Jurkat, Clone E6-1 (cell line): ENCODE measurements at places on chromosomes 4 and X.

GRCh38 chr4:185054886-185055285, 36.6 kb downstream of the HELT start:
- no peak for DNase-seq

GRCh38 chr4:28443371-28443770, 1582.7 kb downstream of the STIM2 start:
- no peak for DNase-seq

GRCh38 chr4:138864961-138865720, 150.4 kb upstream of the NOCT start:
- peak; percentile 17 for DNase-seq

- DNase-seq, result no peak
Observed at GRCh38 chrX:79604364-79604763, 237.2 kb upstream of the ITM2A start.

DNA sequence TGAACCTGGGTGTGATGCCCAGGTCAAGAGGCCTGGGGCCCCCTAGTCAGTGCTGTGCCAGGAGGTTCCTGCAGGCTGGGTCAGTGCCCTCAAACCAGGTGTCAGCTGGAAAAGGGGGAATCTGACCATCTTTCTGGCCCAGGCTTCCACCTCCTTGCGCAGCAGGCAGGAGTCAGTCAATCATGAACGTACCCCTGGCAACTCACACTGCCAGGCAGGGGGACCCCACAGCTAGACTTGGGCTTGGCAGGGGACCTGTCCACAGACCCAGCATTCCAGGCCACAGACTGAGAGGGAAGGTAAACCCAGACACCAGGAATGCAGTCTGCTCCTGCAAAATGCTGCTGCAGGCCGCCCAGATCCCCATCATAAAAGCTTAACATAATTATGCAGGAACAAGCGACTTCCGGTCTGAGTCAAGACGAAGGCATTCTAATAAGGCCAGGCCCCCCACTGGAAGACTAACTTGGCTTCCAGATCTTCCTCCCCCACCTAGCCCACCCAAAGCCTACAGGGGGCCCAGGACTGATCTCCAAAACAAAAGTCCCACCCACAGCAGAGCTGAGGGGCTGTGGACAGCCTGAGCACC, 156.3 kb downstream of the BCOR start:
- no peak for DNase-seq

- DNase-seq, result no peak
Observed at GRCh38 chr4:140854168-140854567, 98.0 kb upstream of the TBC1D9 start.

- DNase-seq, result no peak
Observed at GRCh38 chrX:103722505-103722904, 11.8 kb downstream of the TMEM31 start.

DNA sequence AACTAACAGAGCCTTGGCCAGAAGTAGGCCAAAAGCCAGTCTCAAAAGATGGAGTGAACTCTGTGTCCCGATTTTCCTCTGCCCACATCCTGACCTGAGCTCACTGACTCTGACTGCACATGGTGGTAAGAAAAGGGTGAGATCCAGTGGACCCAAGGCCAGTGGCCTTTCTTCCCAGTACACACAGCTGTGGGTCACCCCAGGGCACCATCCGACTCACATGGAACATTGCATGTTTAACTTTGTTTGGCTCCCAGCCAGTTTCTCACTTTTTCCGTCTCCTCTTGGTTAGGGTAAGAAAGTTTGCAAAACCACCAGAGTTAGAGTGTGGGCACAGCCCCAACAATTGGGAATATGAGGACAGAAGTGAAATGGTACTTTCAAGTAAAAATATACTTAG, 69.8 kb downstream of the GAB1 start:
- no peak for DNase-seq

GRCh38 chr4:161448550-161449180, 715.1 kb downstream of the FSTL5 start:
- DNase-seq, result no peak

DNA sequence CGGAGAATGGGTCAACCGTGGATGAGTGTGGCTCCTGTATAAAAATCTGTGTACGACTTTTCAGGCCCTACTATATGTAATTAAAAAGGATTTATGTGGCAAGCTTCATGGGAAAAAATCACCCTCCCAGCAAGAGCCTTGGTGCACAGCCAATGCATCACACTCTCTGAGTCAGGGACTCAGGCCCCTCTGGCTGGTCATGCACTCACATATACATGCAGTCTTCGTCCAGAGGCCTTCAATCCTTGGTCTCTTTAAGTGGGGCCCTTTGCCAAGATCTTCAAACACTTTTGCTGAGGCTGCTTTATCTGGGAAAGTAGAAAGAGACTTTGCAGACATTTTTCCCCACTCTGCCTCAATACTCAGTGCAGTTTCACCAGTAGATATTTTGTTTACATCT, 311.4 kb upstream of the FSTL5 start:
- DNase-seq, result no peak

DNA sequence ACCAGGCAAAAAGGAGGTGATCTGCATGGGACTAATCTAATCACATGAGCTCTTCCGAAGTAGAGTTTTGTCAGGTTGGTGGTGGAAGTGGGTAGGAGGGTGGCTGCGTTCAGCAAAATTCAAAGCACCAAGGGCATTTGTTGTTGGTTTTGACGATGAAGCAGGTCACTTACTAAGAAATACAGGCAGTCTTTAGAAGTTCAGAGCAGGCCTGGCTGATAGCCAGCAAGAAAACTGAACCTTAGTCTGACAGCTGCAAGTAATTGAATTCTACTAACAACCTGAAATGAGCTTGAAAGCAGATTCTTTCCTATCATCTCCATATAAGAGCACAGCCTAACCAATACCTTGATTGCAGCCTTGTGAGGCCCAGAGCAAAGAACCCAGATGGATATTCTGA, 505.8 kb downstream of the KLHL13 start:
- DNase-seq, result no peak

DNA sequence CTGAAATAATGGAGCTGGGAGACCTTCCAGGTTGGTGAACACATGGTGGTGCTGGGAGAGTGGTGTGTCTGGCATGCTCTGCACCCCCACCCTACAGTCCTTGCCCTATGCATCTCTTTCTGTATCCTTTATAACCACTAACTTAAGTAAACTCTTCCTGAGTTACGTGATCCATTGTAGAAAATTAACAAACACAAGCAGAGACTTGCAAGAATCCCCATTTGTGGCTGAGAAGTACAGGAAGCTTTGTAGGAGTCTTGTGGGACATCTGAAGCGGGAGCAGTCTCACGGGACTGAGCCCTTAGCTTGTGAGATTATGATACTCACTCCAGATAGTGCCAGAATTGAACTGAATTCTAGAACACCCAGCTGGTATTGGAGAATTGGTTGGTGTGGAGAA, 14.3 kb upstream of the FAM13A start:
- DNase-seq, result no peak

GRCh38 chr4:13750594-13750993, 123.1 kb upstream of the BOD1L1 start:
- no peak for DNase-seq

DNA sequence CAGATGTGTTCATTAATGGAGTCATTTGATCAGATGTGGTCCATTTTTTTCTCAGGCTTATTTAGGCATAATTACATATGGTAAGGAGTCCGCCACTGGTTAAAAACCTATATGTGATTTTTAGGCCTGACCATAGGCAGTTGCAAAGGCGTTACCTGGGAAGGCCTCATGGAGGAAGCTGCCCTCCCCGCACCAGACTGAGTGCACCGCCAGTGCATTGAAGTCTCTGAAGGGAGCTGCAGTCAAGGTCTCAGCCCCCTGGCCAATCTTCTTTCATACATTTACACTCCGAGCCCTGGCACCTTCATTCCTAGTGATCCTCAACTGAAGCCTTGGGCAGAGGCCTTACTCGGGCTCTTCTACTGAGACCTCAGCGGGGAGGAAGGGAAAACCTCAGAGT, 898.2 kb upstream of the AGA start:
- no peak for DNase-seq

GRCh38 chr4:62399242-62399641, 1199.1 kb downstream of the ADGRL3 start:
- peak; percentile 15 for DNase-seq

- peak; percentile 66 for DNase-seq
Observed at GRCh38 chrX:154714925-154715324, 36.0 kb downstream of the GAB3 start.

DNA sequence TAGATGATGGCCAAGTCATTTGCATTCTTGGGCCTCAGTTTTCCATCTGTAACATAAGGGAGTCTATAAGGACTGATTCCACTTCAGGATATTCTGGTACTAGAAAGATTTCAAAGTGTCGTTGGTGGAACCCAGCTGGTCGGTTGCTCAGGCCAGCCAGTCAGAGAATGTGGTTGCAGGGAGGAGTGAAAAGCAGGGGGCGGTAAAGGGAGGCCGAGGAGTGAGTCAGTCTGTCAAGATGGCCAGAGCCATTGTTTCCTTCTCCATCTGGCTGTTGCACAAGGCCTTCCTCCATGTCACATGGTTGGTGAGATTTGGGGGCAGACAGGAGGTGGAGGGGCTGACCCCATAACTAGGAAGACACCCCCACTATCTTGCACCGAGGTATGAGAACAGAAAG, 38.2 kb downstream of the STARD8 start:
- no peak for DNase-seq

DNA sequence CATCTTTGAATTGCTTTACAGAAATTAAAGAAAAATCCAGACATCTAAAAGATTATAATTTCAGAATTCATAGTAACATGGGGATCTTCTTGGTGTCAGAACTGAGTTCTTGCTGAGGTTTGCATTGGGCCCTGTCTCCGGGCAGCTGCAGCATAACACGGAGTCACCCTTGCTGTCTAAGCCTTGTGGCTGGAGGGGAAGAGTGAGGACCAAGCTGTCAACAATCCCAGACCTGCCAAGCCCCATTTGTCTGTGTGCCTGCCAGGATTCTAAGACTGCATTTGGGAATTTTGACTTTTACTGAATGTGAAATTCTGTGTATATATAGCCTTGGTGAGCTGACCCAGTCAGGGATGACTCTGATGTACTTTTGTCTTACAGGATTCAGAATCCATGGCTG, 25.2 kb upstream of the NAP1L5 start:
- DNase-seq, result no peak

GRCh38 chr4:48109413-48110263, 24.4 kb downstream of the TXK start:
- peak; percentile 59 for DNase-seq

GRCh38 chr4:91147067-91147466, 1019.9 kb downstream of the CCSER1 start:
- no peak for DNase-seq

DNA sequence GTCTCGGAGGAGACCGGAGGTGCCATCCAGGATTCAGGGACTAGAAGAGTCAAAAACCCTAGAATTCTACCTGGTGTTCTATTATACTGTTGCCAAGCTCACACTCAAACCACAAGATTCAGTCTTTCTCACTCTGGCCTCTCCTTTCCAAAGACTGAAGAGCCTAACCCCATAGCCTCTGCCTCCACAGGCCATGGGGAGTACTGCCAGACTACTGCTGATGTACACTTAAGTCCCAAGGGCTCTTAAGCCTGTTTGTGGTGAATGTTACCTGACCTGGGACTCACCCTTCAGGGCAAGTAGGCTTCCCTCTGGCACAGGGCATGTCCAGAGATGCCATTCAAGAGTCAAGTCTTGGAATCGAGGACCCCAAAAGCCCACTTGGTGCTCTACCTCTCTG, 58.9 kb upstream of the IRS4 start:
- DNase-seq, result no peak

GRCh38 chr4:148025981-148026380, 294.1 kb downstream of the ARHGAP10 start:
- no peak for DNase-seq

- peak; percentile 20 for DNase-seq
Observed at GRCh38 chr4:54800831-54801530, 143.2 kb downstream of the KIT start.

- no peak for DNase-seq
Observed at GRCh38 chr4:6453688-6453990, 18.8 kb downstream of the PPP2R2C start.

- DNase-seq, result no peak
Observed at GRCh38 chr4:72218953-72219352, 187.2 kb downstream of the NPFFR2 start.

DNA sequence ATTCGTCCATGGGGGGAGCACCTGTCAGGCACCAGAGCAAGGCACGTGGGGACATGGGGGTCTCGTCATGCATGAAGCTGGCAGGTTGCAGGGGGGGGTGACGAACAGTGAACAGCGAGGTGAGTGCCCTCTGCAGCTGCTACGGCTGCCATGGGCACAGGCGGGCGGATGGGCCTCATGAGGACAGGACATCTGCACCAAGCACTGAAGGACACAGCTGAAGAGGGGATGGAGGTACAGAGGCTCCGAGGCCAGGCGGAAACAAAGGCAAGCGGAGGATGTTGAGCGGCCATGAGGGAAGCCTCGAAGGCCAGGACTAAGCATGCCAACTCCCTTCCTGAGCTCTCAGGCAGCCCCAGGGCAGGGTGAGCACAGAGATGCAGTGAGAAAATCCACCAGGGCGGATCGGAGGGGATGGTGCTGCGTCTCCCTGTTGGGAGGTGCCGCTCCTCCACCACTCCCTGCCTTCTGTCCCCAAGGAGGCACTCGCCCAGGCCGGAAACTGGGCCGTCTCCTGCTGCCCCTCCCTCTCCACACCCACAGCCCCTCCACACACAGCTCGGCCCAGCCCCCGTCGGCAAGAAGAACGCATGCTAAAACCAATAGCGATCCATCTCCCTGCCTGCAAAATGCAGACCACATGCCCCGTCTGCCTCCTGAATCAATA, 24.6 kb downstream of the ABLIM2 start:
- no peak for DNase-seq

DNA sequence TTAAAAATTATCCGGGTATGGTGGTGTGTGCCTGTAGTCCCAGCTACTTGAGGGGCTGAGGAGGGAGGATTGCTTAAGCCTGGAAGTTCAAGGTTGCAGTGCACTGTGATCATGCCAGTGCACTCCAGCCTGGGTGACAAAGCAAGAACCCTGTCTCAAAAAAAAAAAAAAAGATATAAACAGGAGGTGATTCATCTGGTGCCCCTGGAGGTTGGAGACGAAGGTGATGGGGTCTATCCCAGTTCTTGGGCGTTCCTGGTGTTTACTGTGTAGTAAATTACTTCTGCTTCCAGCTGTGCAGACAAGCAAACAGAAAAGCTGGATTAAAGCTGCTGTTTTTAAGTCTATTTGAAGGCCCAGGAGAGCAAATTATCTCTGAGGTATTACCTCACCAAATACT, 19.9 kb downstream of the GPKOW start:
- no peak for DNase-seq

DNA sequence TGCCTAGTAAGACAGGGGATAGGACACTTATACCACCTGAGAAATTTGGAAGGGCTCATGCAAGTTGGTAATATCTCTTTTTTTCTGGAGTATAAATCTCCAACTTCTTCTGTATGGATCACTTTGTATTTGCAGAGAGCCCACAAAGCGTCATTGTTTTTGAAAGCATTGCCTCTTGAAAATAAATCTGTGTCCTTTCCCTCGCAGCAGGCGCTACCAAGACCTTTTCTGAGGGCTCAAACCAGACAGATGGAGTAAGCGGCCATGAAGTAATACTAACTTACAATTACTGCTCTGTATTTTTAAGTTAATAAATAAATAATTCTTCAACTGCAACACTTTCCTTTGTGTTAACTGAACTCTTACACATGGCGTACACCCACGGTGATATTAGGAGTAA, 56.0 kb upstream of the FBXW7 start:
- DNase-seq, result no peak
